ENCODE measurements at places on chromosomes 1 and 21.

GRCh38 chr1:207619871-207620542 is 24.9 kb upstream of the CR1L start:
- peak; percentile 73 for DNase-seq

DNA sequence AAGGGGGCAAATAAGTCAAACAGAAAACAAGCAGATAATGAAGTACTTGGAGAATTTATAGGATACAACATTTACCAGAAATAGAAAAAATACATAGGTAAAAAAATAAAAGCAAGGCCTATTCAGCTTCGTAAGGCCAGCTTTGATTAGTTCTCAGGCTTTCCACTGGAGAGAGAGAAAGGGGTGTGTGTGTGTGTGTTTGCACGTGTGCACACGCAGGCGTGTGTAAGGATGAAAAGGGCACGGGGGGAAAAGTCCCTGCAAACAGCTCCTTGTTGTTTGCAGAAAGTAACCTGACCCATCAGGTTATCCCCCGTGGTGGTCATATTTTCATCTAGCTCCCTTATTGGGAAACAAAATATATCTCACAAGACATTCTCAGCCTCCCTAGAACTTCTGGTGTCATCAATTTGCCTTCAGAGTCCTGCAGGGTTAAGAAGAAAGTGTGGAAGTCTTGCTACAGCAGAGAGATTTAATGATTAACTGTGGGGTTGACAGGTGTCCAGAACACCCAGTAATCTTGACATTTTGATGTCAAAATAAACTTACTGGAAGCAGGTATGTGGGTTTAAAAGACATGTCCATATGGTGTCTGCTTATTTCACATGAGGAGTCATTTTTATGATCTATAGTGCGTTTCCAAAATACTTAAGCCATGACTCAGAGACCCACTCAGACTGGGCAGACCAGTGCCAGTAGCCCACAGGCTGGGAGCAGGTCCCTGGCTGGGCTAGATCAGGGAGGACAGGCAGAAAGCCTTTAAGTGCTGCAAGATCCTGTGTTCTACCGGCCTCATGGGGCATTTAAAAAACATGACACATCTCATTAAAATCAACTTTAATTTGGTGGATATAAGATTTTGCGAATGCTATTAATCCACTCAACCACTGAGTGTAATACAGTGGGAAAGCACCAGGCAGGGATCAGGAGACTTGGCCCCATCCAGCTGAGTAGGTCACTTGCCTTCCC is 487.6 kb upstream of the CAMK1G start:
- no peak for DNase-seq

DNA sequence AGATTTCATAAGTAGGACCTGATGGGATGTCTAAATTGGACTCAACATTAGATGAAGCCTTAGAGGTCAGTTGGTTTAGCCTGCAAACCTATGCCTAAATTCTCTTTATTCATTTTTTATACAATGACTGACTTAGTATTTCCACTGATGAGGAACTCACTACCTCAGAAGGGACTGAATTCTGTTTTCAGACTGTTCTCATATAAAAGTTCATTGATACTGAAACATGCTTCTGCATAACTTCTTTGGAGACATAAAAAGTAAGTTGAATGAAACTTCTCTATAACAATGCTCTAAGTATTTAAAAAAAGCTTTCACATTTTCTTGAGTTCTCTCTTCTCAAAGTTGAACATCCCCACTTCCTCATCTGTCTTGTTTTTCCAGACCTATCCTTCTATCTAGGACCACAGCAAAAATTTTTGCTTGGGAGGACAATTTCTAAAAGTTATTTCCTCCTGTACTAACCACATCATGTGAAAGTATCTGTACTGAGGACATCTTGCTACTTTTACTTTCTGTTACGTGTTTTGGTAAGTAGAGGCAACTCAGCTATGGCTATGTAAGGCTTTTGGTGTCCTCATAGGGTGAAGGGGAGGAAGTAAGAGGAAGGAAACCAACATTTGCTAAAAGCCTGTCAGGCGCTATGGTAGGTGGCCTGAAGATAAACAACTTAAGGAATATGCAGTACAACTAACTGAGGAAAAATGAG is 64.1 kb downstream of the USP24 start:
- no peak for DNase-seq

DNA sequence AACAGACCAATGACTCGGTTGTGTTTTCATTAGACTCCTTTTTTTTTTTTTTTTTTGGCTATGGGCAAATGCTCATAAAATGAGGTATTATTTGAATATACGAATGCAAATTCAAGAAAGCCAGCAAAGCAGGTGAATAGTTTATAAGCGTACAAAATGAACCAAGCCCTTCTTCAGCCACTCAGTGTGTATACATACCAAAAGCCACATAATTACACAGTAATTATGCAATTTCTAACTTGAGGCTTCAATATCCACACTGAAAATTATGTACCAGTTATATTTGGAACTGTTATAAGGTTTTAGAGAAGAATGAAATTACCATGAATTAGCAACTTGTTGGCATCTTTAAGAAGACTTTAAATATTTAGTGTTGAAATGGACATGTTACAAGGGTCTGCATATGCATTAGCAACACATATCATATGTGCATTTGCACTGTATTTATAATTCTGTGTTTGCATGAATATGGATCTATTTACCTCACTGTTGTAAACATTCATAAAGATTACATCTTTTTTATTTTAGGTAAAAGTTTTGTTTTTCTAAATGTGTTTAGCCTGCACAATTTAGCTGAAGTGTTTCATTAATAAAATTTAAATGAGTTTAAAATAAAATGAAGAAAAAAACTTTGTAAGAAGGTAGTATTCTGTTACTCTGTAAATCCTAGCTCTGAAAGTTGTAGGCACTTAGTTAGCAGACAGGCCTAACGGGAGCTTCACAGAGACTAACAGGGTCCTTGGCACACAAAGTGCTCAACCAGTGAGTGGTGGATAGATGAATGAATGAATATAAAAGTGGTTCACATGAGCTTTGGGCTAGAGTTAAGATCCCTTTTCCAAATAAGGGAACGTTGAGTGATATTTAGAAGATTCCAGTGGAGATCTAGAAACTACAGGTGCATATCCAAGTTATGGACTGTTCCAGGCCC is 241.0 kb upstream of the NFIA start:
- no peak for DNase-seq

GRCh38 chr1:85343612-85344255 is 67.3 kb upstream of the BCL10 start:
- DNase-seq: peak; percentile 64

DNA sequence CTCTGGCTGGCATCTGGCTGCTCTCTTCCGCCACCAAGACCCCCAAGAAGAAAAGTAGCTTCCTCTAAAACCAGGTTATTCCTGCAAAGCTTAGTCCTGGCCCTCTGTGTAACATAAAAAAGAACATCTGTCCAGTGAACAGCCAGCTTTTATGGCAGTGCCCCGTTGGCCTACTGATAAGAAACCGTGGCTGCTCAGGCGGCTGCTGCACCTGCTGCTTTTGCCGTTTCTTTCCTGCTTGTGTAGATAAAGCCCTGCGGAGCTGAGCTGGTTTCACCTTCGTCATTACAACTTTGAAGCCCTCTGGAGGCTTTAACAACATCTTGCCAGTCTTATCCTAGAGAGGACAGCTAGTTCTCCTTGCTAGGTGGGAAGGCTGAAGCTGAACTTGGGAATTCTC is 20.5 kb downstream of the ELAPOR1 start:
- DNase-seq: no peak

DNA sequence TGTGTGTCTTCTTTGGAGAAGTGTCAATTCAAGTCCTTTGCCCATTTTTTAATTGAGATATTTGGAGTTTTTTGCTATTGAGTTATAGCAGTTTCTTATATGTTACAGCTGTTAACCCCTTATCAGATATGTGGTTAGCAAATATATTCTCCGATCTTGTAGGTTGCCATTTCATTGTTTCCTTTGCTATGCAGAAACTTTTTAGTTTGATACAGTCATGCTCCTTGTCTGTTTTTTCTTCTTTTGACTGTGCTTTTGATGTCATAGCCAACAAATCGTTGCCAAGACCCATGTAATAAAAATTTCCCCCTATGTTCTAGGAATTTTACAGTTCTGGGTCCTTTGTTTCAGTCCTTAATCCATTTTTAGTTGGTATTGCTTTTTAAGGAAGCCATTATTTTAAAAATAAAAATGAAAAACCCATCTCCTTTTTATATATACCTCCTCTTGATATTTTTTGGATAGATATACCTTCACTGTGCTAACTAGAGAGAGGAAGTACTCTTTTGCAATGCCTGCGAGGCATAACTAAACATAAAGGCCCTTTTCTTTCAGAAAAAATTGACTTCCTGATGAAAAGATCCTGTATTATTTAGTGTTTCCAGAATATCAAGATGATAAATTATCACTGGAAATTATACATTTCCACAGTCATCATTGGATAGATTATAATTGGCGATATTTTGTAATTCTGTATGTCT is 127.8 kb downstream of the HS2ST1 start:
- DNase-seq: peak; percentile 68

GRCh38 chr1:1939296-1940122 is 20.4 kb upstream of the TMEM52 start:
- DNase-seq: no peak

DNA sequence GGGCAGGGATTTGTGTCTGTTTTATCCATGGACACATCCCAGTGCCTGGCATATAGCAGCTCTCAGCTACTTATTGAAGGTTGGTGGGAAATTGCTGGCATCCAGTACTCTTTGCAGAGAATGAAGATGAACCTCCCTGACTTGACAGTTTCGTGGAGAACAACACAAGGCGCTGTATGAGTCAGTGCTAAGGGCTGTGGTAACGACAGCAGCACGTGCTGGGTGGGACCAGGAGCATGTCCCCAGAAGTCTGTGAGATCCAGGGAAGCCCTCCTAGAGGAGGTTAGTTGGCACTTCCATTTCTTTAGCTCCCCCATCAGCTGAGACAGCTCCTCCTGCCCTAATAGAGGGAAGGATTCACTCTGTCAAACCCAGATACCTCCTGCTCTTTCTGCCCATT is 25.9 kb upstream of the IL19 start:
- no peak for DNase-seq

GRCh38 chr1:223129229-223129901 is 13.7 kb downstream of the TLR5 start:
- peak; percentile 37 for DNase-seq

DNA sequence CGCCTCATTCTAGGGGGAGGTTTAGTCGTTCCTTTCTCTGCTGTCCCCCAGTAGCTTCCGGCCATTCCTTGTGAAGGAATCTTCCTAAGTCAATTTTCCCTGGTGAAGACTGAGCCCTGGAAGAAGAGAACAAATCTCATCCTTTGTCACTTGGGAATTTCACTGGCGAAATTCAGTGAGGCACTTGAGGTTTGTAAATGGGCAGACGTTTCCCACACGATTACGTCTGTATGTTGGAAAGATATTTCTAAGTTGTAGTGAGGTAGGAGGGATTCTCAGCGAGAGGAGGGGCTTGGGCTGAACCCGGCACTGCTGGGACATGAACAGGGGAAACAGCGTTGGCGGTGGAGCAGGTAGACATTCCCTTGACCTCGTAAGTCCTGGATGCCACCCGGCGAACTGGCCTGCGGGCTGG is 47.2 kb downstream of the GALNT2 start:
- no peak for DNase-seq

GRCh38 chr21:43745772-43746517 is 27.0 kb downstream of the PDXK start:
- no peak for DNase-seq

DNA sequence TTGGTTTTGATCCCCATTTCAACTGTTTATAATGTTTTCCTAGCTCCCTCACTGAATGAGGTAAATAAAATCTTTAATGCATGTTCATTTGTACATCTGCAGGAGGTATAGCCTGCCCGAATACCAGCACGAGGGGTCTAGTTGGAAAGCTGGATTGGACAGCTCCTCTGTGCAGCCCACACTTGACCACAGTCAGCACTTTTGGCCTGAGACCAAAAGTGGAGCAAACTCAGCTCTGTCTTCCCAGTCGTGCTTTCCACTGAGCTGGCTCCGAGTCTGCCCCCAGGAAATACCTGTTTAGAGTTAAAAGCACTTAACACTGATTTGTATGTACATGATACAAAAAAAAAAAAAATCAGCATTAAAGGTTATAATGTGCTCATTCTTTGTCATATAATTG is 224.4 kb downstream of the DSCAM start:
- DNase-seq: no peak

- peak; percentile 28 for DNase-seq
Observed at GRCh38 chr1:36612881-36613280, 130.2 kb upstream of the CSF3R start.

GRCh38 chr1:93631626-93632365 is 49.8 kb downstream of the BCAR3 start:
- DNase-seq: peak; percentile 61

DNA sequence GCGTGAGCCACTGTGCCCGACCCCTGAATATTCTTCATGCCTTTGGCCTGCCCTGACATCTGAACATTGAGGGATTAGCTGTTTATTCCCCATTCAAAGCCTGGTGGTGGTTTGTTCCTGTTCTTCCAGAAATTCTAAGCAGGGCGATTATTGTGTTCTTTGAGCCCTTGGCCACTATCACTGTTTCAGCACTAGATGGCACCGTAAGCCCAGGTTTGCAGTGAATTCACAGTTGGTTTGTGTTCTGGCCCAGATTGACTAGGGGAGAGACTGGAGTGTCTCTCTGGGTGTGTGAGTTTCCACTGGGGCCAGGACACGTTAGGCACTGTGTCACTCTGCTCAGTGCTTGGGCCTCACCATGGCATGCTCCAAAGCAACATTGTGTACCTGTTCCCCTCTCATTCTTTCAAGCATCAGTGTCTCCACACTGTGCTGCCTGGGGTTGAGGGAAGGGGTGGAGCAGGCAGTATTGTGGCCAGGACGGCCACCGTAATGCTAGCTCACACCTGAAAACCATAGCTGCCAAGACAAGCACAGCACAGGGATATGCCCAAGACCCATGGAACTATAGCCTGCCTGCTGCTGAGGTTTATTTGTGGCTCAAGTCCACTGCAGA is 52.7 kb downstream of the PKN2 start:
- peak; percentile 71 for DNase-seq

GRCh38 chr1:14090531-14090930 is 390.5 kb downstream of the PRDM2 start:
- DNase-seq: peak; percentile 65

- DNase-seq: peak; percentile 97
Observed at GRCh38 chr21:31554511-31555022, 104.9 kb upstream of the SOD1 start.

GRCh38 chr1:226581650-226582330 is 33.2 kb downstream of the STUM start:
- DNase-seq: no peak

- DNase-seq: peak; percentile 7
Observed at GRCh38 chr1:205774198-205775014, 876 bp downstream of the RAB29 start.

DNA sequence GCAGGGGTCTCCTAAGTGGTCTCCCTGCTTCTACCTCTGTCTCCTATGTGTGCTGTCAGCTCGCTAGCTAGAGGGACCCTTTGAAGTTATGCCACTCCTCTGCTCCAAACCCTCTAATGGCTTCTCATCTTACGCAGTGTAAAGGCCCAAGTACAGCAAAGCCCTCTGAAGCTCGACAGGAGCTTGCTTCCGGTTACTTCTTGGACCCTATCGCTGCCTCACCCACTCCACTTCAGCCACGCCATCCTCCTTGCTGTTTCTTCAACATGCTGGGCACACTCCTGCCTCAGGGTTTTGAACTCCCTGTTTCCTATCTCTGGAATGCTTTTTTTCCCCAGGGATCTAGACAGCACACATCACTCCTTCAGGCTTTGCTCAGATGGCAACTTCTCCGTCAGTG is 102.3 kb upstream of the F3 start:
- no peak for DNase-seq

GRCh38 chr1:81208441-81208840 is 592.3 kb upstream of the ADGRL2 start:
- DNase-seq: no peak

- DNase-seq: no peak
Observed at GRCh38 chr1:36321119-36321951, 2.1 kb downstream of the EVA1B start.

- DNase-seq: no peak
Observed at GRCh38 chr1:25766721-25767436, 33.1 kb upstream of the SELENON start.
